Activated CD8-positive, alpha-beta T cell treated with anti-CD3 and anti-CD28 coated beads, Interleukin-2, amount 10 ng/mL, durations not matched to agents 7 days and 5 days (primary cell): ENCODE measurements at places on chromosomes 2 and 18. TPM values are rescaled to one million over a fixed set of nuclear protein-coding genes. Genes with fewer than 3 reads are reported as not detected.

The COL4A4 gene
- not detected for total RNA-seq

The WDR33 gene
- 64.3 TPM for total RNA-seq

The YES1 gene
- total RNA-seq, result 22.8 TPM

The EN1 gene
- total RNA-seq, result not detected

The SLC5A7 gene
- not detected for total RNA-seq

DNA sequence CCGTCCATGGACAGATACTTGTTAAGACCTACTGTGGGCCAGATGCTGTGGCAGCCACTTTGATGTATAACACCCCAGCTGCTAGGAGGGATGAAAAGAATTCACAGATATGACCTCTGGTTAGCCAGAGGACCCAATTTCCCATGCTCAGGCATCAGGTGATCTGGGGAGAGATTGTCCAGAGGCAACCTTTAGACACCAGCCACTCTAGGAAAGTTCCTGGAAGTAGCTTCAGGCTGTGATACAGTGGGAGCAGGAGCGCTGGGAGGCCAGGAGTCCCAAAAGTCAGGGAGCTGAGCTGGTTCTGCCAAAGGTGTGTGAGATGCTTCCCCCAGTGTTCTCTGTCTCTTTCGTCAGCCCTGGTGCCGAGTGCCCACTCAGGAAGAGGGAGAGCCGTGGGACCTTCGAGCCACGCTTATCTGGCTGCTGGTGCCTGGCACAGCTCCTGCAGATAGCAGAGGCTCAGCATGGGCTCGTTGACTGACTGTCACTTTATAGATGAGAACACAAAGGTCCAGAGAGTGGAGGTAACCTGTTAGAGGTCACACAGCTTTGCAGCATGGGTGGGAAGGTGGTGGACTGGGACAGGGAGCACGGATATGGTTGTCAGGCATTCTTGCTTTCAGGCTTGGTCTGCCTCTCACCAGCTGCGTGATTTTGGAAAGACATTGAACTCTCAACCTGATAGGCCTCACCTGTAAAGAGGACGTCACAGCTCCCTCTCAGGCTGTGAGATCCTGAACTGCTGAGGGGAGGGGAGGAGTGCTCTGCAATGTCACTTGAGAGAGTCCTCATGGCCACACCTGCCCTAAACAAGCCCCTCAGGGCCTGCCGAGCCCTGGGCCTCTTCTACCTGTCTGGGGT lies 7.8 kb upstream of the RALB start:
- H3K4me3 ChIP-seq, result no peak overlapping the region
- H3K36me3 ChIP-seq, result peaks cover 4% of the 10 kb centered on the region
- H3K27ac ChIP-seq, result peak overlapping the region; percentile 20
- no peak for DNase-seq

- H3K4me3 ChIP-seq, result no peak overlapping the region
- H3K36me3 ChIP-seq, result no peaks in the 10 kb centered on the region
Observed at GRCh38 chr2:188787021-188787657, 187.0 kb upstream of the COL3A1 start.

DNA sequence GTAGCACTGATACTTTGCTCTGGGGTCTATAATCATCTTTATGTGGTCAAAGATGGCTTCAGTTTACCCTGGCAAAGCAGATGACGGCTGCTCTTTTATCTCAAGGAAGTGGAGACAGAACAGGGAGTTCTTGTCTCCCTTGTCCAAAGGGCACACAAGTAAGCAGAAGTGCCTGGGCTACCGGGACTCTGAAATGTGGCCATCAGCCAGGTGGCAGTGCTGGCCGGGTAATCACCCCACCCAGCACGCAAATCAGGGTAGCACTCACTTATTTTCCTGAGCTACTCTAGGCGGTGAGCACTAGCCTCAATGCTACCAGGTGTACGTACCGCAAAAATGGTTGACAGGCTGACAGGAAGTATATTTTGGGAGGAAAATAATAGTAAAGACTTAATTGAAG lies 119.7 kb upstream of the ETAA1 start:
- H3K36me3 ChIP-seq, result no peaks in the 10 kb centered on the region
- DNase-seq, result no peak
- no peak overlapping the region for H3K4me3 ChIP-seq
- H3K4me1 ChIP-seq, result no peaks in the 10 kb centered on the region
- no peaks in the 10 kb centered on the region for H3K27me3 ChIP-seq

DNA sequence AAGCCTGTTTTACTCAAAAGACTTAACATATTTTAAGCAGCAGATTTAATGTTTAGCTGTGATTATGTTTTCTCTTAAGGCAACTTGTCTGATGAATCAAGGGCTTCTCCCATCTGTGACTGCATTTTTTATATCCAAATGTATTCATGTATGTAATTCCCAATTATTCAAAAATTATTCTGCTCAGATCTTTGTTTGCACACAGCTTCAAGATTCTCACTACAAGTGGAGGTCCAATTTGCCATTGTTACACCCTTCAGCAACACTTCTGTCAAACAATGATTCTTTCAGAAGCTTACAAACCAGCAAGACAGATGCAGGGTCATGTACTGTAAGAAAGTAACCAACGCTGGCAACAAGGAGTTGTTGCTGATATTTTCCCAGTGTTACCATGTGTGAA lies 5.9 kb upstream of the LRPPRC start:
- DNase-seq, result no peak
- H3K36me3 ChIP-seq, result no peaks in the 10 kb centered on the region
- no peak overlapping the region for H3K4me3 ChIP-seq

- no peak overlapping the region for H3K27ac ChIP-seq
- H3K4me3 ChIP-seq, result no peak overlapping the region
- peaks cover 4% of the 10 kb centered on the region for H3K4me1 ChIP-seq
- DNase-seq, result no peak
- no peaks in the 10 kb centered on the region for H3K27me3 ChIP-seq
Observed at GRCh38 chr18:50590593-50590992, 30.7 kb downstream of the MAPK4 start.

DNA sequence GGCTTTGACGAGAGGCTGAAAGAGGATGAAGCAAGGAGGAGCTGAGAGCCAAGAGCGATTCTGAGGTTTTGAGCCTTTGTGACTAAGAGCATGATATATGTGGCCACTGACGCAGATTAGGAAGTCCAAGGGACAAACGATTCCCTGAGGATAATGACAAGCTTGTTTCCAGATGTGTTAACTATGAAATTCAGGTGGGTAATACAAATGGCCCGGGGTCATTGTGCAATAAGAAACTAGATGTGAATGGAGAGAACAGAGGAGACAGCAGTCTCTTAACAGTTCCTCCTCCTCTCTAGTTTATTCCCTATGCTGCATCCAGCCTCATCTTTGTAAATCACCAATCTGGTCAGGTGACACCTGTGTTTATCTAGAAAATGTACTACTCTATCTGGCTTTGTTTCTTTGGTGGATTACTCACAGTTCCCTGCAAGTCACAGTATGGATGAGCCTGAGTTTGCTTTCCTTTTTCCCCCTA lies 84.2 kb downstream of the SOCS6 start:
- no peak overlapping the region for H3K27ac ChIP-seq
- H3K4me3 ChIP-seq, result no peak overlapping the region
- H3K4me1 ChIP-seq, result no peaks in the 10 kb centered on the region

DNA sequence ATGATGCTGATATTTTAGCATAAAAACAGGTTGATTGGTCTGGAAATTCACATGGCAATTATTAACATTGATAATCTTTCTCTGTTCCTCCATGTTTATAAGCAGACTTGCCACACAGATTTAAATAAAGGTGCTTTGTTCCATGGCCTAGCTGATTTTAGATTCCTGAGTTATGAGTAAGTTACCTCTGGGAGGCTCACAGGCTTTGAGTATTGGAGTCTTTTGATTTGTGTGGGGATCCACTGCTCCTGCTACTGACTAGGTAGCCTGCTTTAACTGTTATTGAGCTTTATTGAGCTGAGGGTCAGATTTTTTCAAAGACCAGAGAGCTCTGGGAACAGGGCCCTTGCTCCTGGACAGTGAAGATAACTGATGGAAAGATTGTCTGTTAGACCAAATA lies 166.1 kb downstream of the ANKRD30B start:
- H3K36me3 ChIP-seq, result no peaks in the 10 kb centered on the region
- no peaks in the 10 kb centered on the region for H3K4me1 ChIP-seq
- no peak for DNase-seq
- H3K4me3 ChIP-seq, result no peak overlapping the region
- no peaks in the 10 kb centered on the region for H3K27me3 ChIP-seq

- H3K4me1 ChIP-seq, result no peaks in the 10 kb centered on the region
- DNase-seq, result no peak
- no peaks in the 10 kb centered on the region for H3K36me3 ChIP-seq
- H3K27ac ChIP-seq, result no peak overlapping the region
- H3K27me3 ChIP-seq, result peaks cover 6% of the 10 kb centered on the region
- H3K4me3 ChIP-seq, result no peak overlapping the region
Observed at GRCh38 chr2:213275265-213275664, 9.0 kb upstream of the SPAG16 start.

DNA sequence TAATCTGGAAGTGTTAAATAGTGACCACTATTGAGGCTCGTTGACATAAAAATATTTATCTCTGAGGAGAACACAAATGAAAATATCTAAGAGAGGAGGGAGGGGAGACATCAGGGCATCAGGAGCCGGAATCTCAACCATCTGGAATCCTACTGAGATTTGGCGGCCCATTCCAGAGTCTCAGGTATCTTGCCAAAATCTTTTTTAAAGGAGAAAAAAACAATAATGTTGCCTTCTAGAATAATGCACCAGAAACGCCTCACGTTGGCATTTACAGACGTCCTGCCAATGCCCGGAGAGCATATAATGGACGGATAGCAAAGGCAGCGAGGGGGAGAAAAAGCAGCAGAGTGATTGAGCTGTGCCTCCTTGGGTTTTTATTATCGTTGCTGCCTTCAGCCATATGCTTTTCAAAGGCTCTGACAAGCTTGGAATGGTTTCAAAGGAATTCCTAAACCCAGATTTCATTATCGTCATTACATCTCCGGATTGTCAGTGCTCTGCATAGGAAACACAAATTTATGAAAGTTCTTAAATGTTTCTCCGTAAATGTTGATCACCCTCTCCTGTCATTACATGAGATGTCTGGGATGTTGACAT lies 30.9 kb upstream of the EGR4 start:
- H3K4me3 ChIP-seq, result no peak overlapping the region
- DNase-seq, result no peak
- H3K27ac ChIP-seq, result no peak overlapping the region
- H3K4me1 ChIP-seq, result no peaks in the 10 kb centered on the region

DNA sequence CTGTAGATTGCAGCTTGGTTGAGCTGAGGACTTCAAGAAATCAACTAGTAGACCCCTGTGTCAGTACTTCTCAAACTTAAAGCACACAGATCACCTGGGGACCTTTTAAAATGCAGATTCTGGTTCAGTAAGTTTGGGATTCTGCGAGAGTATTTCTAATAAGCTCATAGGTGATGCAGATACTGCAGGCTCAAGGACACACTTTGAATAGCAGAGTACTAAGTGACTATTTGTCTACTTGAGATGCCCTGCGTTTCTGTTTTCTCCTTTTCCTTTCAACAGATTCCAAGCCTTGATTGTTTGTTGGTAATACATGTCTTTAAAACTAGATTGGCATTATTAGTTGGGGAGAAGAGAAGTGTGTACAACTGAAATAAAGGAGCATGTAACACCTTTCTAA lies 6.7 kb downstream of the MIB1 start:
- peaks cover 48% of the 10 kb centered on the region for H3K4me1 ChIP-seq
- no peak for DNase-seq
